ENCODE measurements at places on chromosomes 5 and 9. TPM values are rescaled to one million over a fixed set of nuclear protein-coding genes. Genes with fewer than 3 reads are reported as not detected.

- no peak overlapping the region for H3K27ac ChIP-seq
- no peaks in the 10 kb centered on the region for H3K36me3 ChIP-seq
- no peak overlapping the region for H3K4me3 ChIP-seq
- H3K27me3 ChIP-seq = no peaks in the 10 kb centered on the region
- DNase-seq = no peak
- no peaks in the 10 kb centered on the region for H3K4me1 ChIP-seq
Measured at GRCh38 chr9:8158574-8158973, 359.0 kb upstream of the DMAC1 start.

PPP3R2 gene
- not detected for total RNA-seq

EQTN gene
- total RNA-seq = not detected

ERCC6L2 gene
- total RNA-seq = 89.8 TPM

DNA sequence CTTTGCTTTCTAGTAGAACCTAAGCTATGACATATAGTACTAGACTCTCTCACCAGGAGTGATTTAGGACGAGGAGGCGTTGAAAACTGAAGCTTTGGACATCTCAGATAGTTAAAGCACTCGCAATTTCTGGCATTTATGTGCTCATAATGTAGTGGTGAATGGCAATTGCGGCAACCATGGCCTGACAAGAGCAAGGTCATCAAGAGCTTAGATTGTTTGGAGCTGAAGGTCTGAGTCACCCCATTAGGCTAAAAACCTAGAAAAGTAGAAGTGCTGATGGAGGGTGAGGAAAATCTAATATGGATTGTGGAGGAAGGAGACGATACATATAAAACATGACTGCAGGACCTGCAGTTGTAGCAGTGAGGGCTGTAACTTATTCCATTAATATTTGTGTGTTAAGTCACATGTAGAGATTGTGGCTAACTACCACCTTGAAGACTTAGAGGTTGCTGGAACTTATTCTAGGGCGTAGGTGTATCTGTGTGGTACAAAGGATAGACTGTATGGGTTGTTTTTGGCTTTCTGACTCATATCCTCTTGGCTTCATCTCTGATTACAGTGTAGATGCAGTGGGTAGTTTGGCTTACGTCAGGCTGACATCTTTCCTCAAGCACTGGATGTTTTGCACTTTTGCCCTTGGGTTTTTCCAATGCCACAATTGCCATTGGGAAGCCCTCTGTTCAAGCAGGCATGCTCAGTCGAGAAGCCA, 138.9 kb upstream of the CDKN2B start:
- H3K4me3 ChIP-seq = no peak overlapping the region
- DNase-seq = no peak
- H3K27me3 ChIP-seq = no peaks in the 10 kb centered on the region
